CD4-positive, alpha-beta T cell treated with Interleukin-21 for 1 hour (primary cell): ENCODE measurements at places on chromosomes 2 and 18.

GRCh38 chr18:27413495-27414401 is 228.6 kb upstream of the CHST9 start:
- DNase-seq: no peak

DNA sequence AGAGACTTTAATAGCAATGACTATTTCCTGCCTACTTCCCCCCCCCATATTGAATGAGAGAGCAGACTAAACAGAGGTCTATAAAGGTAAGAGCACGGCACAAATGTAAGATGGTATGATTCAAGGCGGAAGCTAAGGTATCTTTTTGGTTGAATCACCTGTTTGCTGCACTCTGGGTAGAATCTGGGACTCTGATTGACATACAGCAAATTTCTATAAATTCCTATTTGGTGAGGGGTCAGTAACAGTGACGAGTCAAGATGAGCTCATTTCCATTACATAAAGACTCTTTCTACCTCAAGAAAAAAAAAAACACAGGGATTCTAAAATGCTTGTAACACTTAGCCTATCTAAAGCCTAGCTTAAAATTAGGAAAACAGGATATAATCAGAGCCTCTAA is 297.3 kb downstream of the TNS1 start:
- no peak for DNase-seq

DNA sequence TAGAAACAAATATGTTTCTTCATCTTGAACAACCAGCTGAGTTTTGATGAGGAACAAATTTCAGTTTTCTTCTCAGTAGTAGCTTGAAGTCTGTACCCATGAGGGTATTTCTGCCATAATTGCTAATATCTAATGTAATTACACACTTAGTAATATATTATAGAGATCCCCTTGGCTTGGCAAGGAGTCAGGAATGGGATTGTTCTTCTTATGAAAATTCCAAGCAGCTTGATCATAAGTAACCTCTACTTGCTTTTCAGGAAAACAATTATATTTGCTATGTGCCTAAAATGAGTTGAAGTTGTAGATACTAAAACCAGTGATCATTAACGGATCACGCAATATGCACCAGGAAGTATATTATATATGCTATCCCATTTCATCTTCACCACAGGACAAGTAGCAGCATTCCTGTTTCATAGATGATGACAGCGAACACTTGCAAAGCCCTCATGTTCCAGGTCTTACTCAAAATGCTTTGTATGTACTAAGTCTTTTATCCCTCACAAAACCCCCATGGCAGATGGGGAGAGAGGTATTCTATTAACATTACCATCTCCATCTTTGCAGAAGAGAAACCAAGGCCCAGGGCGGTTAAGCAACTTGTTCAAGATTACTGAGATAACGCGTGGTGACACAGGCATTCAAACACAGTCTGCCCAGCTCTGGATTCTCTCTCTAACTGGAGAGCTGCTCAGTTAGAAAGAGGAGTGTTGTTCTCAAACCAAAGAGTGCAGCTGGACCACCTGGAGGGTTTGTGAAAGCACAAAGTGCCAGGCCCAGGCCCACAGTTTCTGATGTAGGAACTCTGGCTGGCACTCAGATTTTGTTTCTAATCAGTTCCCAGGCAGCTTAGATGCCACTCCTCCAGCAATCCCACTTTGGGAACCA is 21.8 kb upstream of the RGPD4 start:
- no peak for DNase-seq

GRCh38 chr18:77140030-77140429 is 7.4 kb upstream of the MBP start:
- no peak for DNase-seq

DNA sequence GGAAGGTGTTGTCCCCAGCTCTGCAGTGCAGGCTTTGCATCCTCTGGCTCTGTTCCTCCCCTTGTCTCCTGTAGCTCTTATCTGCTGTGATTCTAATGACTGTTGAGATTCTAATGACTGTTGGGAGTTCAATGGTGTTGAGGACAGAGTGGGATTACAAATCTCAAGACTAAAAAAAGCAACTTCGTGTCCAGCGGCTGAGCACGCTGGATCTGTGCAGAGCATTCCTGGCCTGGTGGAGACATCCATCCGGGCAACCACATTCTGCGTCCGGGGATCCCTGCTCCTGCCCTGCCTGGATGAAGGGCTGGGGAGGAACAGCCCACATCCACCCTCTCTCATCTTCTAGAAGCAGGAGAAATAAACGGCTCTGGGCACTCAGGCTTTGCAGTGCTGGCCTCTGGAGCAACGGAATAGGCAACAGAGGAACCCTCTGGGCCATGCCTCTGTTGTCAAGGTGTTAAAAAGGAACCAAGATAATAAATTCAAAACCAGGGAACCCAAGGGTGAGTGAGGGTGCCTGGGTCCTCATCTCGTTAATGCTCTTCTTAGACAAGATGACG is 106.7 kb upstream of the ASB18 start:
- no peak for DNase-seq

DNA sequence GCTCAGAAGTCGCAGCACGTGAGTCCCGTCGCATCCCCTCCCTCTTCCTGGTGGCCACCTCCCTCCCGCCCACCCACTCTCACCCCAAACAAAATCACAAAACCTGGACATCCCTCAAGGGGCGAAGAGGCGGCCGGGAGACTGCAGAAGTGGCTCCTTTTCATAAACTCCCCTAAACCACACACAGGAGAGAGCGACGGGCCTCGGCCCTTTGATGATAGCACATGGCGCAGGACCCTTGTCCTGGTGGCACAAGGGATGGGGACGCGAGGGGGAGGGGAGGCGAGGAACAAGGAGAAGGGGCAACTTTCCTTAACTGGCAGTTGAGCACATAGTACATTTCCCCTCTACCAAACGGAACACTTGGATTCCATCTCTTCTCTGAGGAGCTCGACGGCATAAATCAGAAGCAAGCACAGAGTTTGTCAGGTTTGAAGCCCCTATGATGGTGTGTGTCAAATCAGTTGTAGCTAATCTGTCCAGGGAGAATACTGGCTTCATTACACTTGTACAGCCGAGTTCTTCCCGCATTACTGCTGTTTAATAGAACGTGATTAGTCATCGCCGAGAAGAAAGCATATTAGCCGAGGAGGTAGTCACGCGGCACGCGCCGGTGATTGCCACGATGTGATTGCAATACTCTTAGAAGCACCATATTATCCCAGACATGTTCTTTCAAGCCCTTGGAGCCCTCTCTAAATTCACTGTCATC is 43.8 kb downstream of the GBX2 start:
- no peak for DNase-seq

DNA sequence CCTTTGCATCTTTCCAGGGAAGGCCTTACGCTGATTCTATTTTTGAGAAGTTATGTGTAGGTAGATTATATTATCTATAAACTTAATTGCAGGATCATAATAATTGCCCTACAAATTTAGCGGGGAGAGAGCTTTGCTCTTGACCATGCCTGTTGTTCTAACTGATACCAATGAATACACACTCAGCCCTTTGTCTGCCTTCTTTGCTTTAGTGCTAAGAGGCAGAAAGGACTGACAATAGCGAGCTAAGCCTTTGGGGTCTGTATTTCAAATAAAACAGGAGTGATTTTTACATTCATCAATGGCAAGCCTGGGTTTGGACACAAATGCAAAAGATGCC is 115.3 kb upstream of the STON1 start:
- DNase-seq: no peak

DNA sequence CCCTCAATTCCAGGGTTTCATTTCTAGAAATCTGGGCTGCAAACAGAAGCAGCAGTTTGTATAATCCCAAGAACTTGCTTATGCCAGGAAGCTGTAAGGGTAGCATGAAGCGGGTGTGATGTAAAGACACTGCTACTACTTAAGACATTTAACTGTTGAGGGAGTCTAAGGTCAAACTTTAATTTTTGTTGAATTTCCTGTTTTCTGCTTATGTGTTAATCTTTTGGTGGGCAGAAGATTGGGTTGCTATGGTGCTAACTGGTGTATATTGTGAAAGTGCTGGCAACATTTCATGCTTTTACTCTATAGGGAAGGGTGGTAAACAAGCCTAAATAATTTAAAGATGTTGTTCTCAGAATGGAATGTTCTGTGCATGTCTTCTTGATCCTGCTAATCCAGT is 2.7 kb downstream of the NCOA1 start:
- no peak for DNase-seq

DNA sequence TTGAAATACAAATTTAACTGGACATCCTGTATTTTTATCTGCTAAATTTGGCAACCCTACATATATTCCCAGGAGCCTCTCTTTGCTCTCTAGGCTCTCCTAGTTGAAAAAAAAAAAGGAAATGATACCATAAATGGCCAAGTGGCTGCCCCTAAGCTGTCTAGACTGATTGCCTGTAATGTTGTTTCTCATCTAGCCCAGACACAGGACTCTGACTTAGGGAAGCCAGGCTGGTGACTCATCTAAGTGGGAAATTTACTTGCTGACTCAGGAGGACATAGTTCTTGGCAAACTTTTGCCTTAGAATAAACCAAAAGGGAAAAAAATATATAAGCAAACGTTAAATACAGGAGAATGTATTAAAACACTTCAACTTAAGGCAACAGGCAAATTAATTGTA is 14.6 kb upstream of the ITGAV start:
- DNase-seq: no peak

DNA sequence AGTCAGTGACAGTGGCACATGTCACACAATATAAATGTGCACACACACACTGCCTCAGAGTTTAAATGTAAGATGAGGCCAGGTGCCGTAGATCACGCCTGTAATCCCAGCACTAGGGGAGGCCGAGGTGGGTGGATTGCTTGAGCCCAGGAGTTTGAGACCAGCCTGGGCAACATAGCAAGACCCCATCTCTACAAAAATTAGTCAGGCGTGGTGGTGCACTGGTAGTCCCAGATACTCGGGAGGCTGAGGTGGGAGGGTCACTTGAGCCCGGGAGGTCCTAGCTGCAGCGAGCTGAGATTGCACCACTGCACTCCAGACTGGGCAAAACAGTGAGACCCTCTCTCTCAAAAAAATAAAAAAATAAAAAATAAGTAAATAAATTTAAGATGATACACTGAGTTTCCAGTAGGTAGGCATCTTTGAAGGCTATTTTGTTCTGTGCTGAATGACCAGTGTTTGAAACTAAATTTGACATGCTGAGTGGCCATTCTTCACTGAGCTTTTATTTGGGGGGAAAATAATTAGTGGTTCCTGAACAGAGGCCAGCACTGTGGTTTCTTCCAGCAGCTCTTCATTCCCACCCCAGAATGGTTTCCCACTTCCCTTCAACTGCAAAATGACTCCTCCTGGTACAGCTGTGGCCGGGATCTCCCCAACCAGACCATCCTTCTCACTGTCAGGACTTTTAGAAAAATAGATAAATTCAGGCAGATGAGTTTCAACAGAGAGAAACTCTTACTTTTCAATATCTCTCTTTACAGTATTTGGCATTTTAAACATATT is 44.9 kb downstream of the PSMG2 start:
- no peak for DNase-seq

GRCh38 chr2:234306426-234307173 is 190.3 kb downstream of the ARL4C start:
- no peak for DNase-seq

DNA sequence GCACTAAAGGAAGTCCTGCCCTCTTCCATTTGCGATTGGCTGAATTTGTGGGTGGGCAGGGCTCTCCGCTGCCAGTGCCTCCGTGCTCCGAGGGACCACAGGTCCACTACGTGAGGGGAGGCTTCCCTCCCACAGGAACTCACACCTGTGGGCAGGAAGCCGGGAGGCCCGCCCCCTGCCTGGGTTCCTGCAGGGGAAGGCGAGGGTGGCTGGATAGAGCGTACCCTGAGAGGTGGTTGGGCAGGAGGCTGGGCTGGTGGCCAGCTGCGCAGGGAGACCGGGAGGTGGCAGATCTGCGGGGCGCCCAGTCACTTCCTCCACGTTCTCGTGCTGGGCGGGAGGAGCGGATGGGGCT is 47.0 kb upstream of the PTH2R start:
- peak; percentile 25 for DNase-seq

- no peak for DNase-seq
Measured at GRCh38 chr18:21314724-21315123, 72.7 kb downstream of the GREB1L start.

- no peak for DNase-seq
Measured at GRCh38 chr2:42867093-42868065, 75.0 kb upstream of the HAAO start.

GRCh38 chr18:2986150-2986865 is 26.6 kb downstream of the LPIN2 start:
- DNase-seq: no peak

- DNase-seq: no peak
Measured at GRCh38 chr18:67010919-67011318, 407.0 kb upstream of the CDH19 start.

DNA sequence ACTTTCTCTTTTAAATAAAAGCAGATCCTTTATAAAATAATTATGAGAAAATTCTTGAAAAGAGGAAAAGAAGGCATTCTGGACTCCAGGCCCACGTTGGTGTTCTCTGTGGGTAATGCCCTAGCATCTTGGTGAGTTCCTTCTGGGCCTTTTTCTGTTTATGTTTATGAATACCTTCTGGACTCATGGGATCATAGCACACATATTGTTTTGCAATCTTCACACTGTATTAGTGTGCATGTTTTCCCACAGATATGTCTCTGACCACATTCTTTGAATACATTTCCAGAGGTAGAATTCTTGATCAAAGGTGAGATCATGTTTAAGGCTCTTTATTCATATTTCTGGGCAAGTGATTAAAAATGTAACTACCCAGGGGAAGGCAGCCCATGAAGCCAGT is 15.9 kb downstream of the GLI2 start:
- no peak for DNase-seq

DNA sequence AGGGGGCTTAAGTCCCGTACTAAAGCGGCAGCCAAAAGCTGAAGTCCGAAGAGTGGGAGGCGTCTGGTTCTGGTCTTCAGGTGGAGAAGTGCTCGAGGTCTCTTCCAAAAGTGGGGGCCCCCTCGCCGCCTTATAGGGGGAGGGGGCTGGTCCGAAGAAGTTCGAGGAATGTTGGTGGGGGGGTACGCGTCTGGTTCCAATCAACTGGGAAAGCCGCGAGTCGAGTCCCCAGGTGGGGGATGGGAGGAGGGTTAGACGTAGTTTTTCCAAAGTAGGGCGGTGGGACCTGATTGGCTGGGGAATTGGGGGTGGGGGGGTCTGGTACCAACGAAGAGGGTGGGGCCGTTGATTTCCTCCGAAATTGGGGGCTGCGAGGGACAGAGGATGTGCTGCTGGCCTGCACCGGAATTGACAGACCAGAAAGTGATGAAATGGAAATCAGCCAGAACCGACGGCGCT is 594 bp downstream of the ITM2C start:
- DNase-seq: peak; percentile 13

DNA sequence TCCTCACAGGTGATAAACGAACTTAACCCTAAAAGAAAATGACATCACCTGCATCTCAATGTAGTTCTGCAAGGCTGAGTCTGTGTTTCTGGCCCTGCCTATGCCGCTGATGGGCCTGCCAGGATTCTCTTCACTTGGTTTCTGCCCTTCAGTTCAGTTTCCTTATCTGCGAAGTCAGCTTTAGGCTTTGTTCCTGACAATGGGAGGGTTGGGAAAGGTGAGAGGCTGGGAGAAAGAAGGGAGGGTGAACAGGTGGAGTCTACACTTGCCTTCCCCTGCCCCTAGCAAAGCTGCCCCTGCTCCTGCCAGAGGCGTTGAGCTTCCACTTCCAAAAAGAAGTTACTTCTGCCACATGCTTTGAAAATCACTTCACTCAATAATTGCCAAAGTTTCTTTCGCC is 124.0 kb upstream of the APCDD1 start:
- no peak for DNase-seq
